ENCODE measurements at places on chromosomes 11 and 22.
A peak's percentile ranks its signal among the peaks of the same experiment; 100 is the strongest.

- no peak for DNase-seq
Observed at GRCh38 chr11:74806267-74806666, 57.6 kb downstream of the RNF169 start.

DNA sequence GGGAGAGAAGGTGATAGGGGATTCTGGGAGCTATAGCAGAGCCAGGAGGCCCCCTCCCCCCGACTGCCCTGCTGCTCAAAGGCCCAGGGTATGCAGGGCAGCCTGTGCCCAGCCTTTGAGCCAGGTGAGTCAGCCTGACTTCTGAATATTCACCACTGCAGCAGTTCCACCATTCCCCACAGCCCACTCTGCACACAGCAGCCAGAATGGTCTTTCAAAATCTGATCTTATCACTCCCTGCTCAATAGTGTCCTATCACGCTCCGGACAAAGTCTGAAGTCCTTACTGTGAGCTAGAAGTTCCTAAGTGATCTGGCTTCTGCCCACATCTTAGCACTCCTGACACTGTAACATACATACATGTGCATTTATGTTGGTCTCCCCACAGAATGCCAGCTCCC is 111.7 kb downstream of the BUD13 start:
- no peak for DNase-seq

GRCh38 chr22:49693848-49694247 is 133.8 kb downstream of the BRD1 start:
- DNase-seq = no peak

GRCh38 chr11:27290261-27291050 is 72.6 kb downstream of the CCDC34 start:
- no peak for DNase-seq

DNA sequence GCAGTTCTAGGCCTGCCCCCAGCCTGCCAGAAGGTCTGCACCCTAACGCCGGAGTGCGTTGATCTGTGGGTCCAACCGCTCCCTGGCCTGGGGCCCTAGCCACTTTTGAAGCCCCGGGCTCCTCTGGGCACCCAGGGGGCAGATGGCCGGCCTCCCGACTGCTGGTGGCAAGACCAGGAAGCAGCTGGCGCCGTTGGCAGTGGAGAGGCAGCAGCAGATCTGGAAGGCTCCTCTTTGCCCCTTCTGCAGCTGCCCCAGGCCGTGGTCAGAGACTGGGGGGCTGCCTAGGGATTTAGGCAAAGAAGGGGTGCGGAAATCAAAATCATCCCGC is 445 bp upstream of the VWCE start:
- no peak for DNase-seq

DNA sequence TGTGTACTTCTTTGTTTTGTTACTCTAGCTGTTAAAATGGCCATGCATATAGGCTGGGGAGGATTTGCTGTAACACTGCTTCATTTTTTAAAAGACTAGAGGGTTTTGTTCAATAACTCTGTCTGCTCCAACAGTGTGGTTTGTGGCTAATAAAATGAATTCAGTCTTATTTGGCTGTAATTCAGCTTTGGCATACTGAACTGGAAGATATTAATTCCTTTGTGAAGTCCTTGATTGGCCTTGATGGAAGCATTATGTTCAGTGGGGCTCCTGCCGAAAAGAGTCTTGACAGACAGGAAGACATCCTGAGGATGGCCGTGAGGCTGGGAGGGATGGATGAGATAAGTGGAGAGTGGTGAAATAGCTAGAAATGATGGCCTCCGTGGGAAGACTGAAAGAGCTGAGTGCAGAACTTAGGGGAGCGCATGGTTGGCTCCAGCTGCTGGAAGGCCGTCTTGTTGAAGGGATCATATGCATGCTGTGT is 44.8 kb upstream of the MYO18B start:
- no peak for DNase-seq

DNA sequence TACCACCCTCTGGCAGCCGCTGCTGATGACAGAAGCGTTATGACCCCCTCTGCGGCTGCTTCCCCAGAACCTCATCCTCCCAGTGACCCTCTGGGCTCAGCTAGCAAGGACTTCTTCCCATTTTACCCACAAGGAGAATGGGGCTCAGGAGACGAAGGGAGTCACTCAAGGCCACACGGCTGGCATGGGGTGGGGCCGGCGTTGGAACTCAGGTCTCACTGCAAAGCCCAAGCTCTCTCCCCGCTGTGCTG is 16.8 kb upstream of the SUN2 start:
- DNase-seq = no peak

DNA sequence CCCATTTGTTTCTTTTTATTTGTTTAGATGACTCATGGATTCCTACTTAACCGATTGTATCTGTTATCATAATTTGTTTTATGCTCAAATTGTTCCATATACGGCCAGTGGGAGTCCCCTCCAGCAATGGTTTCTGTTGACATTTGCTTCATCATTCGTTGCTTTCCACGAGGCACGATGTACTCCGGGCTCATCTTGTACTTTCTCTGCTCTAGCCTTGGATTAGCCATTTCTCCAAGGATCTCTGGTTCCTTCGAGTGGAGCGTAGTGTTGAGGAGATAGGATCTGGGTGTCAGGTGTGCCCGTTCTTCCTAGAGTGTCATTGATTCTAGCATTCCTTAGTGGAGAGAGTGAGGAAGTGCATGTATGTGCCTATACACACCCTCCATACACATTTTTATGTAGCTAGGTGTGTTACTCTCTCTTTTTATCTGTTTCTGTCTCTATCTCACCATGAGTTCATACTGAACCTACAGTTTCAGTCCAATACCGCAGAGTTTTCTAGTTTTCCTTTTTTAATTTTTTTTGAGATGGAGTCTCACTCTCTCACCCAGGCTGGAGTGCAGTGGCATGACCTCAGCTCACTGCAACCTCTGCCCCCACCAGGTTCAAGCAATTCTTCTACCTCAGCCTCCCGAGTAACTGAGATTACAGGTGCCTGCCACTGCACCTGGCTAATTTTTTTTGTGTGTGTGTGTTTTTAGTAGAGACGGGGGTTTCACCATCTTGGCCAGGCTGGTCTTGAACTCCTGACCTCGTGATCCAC is 31.4 kb downstream of the TECTA start:
- DNase-seq = no peak

DNA sequence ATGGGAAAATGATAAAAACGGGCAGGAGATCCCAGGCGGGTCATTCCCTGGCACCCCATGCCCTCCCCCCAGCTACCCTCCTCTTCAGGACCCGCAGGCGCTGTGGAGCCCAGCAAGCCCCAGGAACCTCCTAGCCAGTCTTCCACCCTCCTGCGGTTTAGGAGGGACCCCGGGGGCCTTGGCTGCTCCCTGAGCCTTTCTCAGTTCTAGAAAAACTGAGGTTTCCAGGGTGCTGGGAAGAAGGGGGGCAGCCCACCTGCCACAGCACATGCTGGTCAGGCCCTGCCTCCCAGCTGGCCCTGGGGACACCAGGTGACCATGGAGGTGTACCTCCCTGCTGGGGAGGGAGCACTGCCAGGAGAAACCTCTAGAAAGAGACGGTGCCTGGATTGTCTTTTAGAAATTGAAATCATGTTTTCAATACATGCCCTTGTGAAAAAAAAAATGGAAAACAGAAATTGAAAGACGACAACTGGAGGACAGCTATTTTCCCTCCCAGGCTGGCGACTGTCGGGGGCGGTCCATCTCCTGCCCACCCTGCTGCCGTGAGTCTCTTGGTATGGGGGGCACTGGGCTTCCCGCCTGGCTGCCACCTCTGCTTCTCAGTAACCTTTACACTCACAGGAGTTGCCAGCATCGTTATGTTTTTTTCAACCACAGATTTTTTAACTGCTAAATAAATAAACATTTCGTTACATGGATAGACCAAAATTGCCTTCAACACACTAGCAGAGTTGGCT is 398.5 kb downstream of the TBC1D22A start:
- DNase-seq = no peak

DNA sequence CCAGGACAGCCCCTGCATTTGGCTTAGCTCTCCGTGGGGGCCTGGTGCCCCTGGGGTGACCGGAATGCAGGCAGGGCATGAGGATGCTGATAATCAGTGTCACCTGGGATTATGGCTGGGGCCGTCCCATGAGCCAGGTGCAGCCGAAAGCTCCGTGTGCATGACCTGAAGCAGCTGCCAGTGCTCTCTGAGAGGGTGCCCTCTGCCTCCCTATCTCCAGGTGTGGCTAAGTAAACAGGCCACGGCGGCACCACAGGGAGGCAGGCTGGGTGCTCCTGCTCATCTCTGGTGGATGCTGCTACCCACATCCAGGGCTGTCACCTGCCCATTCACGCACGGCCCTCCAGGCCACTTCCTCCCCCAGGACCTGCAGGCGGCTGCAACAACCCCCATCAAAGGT is 29.8 kb downstream of the DUSP8 start:
- DNase-seq = peak; percentile 73

DNA sequence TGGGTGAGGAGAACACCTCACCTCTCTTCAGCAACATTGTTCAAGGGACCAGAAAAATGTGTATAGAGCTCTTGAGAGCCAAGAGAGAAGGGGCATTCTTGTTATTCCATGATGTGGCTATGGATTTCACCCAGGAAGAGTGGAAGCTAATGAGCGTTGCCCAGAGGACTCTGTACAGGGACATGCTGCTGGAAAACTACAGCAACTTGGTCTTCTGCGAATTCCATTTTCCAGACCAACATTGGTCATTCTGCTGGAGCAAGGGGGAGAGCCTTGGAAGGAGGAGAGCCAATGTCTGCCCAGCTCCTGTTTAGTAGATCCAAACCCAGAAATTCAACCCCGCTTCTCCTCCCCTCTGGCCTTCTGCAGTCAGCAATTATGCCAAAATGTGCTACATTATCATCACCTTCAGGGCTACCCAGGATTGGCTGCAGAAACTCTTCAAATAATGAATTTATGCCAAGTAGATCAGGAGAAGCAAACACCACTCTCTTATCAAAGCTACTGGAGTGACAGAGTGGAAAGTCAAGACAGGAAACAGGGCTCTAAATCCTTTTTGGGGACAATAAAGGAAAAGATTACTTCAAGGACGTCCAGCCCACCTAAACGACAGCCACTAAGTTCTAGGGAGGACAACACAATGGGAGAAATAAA is 707.5 kb upstream of the LUZP2 start:
- no peak for DNase-seq

GRCh38 chr22:44677871-44678555 is 24.0 kb upstream of the PRR5 start:
- no peak for DNase-seq

- DNase-seq = no peak
Observed at GRCh38 chr11:61120706-61121191, 18.5 kb downstream of the CD5 start.

DNA sequence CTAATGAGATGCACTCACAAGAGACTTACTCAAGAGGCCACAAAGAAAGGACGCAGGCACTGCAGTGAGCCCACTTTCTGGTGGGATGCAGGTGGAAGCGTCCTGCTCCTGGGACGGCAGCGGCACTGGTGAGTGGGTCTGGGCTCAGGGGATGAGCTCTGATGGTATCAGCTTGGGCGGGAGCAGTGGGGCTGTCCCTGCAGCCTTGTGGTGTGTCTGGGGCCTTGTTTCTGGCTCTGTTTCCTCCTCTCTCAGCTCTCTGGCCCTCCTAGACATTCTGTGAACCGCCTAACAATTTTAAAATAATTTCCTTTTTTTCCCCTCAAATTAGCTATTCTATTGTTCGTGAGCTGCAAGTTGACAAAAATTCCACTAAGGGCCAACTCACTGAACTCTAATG is 8.8 kb upstream of the ST14 start:
- no peak for DNase-seq

- DNase-seq = no peak
Observed at GRCh38 chr22:46057246-46058090, 80.5 kb upstream of the WNT7B start.

GRCh38 chr11:60305906-60306619 is 21.0 kb upstream of the MS4A6E start:
- no peak for DNase-seq

DNA sequence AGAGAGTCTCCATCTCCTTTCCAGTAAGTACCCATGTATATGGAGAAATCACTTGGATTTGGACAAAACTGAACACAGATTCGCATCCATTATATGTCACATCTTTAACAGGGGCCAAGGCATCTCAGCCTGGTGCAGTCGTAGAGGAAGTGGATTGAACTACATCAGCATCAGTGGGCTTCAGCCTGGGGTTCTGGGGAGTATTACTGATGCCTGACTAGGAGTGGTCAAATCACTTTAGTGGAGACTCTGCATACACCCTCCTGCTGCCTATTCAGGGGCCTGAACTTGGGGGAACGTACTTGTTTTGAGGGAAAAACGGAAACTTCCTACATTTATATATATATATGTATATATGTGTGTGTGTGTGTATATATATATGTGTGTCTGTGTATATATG is 72.8 kb downstream of the GAB4 start:
- DNase-seq = no peak

DNA sequence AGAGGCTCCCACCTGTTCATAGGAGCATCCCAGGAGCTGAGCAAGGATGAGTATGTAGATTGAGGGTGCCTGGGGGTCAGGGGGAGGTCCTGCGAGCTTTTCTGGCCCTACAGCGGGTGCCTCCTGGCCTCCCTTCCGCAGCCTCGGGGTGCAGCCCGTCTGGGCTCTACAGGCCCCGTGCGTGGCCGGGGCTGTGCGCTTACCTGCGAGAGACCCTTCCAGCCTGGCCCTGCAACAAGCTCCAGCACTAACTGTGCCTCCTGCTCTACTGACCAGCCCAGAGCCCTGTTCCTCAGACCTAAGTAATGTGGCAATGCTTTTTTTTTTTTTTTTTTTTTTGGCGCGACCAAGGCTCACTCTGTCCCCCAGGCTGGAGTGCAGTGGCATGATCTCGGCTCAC is 1129.1 kb downstream of the BRD1 start:
- no peak for DNase-seq

GRCh38 chr22:39967996-39968972 is 8.1 kb downstream of the TMA7B start:
- DNase-seq = no peak

GRCh38 chr11:30459821-30460220 is 126.3 kb downstream of the MPPED2 start:
- DNase-seq = no peak

GRCh38 chr11:68584097-68584496 is 100.2 kb upstream of the GAL start:
- DNase-seq = no peak

DNA sequence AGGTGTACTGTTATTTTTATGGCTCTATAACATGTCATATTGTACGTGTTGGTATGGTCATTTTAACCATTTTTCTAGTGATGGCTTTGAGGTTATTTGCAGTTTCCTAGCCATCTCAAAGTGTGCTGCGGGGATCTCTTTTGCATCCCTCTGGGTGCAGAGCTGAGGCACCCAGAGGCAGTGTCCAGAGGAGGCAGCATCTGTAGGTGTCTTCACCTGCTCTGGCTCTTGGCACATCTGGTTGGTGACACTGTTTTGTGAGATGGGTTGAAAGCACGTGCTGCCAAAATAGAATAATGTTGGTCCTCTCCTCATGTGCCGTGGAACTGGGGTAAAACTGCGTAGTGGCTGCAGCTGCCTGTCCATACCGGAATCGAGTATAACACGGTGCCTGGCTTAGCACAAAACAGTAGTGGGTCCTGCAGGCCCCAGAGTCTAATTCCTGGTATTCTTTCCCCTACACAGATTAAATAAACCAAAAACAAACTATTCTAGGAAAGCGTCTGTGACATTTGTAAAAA is 12.9 kb downstream of the NEAT1 start:
- no peak for DNase-seq
